ENCODE measurements at places on chromosomes 7 and 10.

- DNase-seq = no peak
Measured at GRCh38 chr10:119670717-119671116, 19.5 kb downstream of the BAG3 start.

DNA sequence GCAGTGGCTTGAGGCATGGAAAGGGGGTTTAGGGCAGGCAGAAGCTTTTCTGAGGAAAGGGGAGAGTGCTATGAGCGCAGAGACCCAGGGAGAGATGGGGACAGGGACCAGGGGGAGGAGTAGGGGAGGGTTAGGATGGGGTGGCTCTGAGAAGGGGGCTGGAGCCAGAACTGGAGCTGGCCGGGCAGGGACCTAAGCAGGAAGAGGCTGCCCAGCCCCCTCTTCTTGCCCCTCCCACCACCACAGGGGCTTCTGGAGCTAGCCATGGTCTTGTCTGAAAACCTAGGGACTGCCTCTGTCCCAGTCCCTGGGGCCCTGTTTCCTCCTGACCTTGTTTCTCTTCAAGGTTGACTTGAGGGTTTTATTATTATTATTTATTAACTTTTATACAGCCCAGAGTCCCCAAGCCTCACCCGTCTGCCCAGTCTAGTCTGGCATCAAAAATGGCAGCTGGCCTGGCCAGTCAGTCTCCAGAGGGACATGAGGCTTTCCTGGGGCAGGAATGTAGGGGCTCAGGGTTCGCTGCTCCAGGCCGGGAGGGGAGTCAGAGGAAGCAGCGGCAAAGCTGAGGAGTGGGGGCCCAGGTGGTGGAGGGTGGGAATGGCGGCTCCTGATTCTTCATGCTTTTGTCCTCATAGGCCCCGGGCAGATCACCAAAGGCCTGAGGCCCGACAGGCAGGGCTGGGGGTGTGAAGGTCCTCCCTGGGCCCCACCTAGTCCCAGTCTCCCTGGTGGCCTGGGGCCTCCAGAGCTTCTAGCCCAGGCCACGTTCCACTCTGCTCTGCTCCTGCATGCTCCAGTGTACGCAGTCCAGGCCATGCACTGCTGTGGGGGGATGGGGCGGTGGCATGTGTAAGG is 5.7 kb downstream of the TRIM8 start:
- DNase-seq = no peak

- DNase-seq = no peak
Measured at GRCh38 chr7:139679731-139680594, 97.8 kb downstream of the HIPK2 start.

GRCh38 chr10:77925795-77926565 is 575 bp downstream of the DLG5 start:
- DNase-seq = no peak

GRCh38 chr7:105191331-105191730 is 177.3 kb downstream of the KMT2E start:
- DNase-seq = no peak

- no peak for DNase-seq
Measured at GRCh38 chr7:142375710-142376313, 118.0 kb upstream of the PRSS58 start.

DNA sequence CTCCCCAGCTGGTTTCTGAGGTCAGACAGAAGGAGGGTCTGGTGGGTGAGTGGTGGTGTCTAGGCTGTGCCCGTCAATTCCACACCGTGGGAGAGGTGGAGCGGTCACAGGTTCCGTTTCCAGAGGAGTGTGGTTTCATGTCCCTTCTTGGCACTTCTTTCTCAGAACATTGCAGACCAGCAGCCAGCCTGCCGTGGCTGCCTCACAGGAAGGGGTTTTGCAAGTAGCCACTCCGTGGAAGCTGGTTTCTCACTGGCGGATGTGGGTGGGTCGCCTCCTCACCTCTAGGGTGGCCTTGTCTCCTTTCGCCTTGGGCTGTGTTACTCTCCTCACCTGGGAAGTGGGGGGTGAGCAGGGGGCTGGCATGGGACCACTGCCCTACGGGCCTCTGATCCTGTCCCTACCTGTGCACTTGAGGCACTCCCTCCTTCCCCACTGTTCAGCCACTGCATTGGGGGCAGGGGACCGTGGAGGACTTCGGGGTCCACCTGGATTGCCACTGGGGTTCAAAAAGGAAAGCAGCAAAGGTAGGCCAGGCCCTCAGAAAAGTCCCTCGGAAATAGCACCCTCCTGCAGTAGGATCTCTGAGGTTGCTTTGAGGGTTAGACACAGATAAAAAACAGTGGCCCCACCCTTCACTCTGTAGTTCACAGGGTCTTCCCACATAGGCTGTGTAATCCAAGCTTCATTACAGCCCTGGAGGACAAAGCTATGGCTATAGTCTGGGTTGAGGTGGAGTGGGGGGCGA is 33.9 kb downstream of the TSPAN14 start:
- DNase-seq = no peak

- no peak for DNase-seq
Measured at GRCh38 chr7:94344826-94345225, 49.9 kb upstream of the COL1A2 start.

DNA sequence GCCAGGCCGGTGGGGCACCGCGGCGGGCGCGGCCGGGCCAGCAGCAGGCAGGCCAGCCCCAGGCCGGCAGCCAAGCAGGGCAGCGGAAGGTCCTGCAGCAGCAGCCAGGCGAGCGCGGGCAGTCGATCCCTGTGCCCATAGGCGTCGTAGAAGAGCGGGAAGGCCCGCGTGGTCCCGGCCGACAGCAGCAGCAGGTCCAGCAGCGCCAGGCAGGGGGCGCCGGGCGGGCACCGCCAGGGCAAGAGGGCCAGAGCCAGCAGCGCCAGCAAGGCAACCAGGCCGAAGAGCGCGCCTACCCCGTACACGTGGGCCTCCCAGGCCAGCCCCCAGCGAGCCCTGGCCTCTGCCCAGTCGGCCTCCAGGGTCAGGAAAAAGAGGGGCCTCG is 8.4 kb upstream of the RBM28 start:
- no peak for DNase-seq

DNA sequence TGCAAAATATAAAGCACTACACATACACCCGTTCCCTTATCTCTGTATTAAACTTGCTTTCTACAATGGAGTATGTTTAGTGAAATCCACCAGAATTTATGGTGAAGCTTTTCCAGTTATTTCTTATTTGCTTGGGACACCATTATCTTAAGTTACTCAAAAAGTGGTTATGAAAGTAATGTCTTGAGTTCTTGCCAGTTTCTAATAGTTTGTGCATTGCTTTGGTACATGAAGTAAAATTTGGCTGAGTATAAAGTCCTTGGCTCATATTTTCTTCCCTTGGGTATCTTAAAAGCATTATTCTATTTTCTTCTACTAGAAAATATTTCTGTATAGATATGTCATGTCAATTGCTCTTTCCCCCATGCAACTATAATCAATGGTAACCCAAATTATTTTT is 85.2 kb downstream of the POLR1F start:
- DNase-seq = no peak

DNA sequence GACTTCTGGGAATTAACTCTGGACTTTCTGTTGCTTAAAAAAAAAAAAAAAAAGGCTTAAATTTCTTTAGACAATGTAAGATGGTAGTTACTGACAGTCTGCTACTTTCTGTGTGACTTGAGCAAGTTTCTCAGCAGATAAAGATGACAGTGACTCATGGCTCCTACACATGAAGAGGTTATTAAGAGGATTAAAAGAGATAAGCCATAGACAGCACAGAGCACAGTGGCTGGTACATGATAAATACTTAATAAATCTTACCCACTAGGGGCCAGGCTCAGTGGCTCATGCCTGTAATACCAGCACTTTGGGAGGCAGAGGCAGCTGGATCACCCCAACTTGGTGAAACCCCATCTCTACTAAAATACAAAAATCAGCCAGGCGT is 174.8 kb downstream of the JAZF1 start:
- DNase-seq = no peak

- DNase-seq = no peak
Measured at GRCh38 chr7:51154201-51154600, 162.4 kb downstream of the COBL start.

- no peak for DNase-seq
Measured at GRCh38 chr7:13984831-13985685, 4.4 kb downstream of the ETV1 start.

GRCh38 chr10:94546901-94547185 is 1.3 kb downstream of the HELLS start:
- no peak for DNase-seq

DNA sequence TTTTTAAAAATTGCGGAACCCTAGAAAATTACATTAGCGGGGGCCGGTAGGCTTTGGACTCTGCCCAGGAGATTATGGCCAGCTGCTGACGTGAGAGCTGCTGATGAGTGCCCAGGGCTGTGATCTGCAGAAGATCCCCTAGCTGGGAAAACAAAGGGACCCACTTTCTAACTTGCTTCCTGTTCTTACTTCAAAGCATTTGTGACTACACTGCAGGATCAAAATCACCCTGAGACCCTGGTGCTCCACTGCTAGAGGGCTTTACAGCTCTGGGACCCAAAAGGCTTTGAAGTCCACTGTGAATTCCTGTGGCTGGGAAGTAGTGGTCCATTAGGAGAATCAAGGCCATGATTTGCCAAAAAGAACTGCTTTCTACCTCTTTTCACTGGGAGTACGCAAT is 499.4 kb upstream of the AKR1E2 start:
- no peak for DNase-seq

- DNase-seq = no peak
Measured at GRCh38 chr7:17446340-17446739, 147.9 kb downstream of the AHR start.

GRCh38 chr10:92619368-92619767 is 26.4 kb downstream of the KIF11 start:
- no peak for DNase-seq

DNA sequence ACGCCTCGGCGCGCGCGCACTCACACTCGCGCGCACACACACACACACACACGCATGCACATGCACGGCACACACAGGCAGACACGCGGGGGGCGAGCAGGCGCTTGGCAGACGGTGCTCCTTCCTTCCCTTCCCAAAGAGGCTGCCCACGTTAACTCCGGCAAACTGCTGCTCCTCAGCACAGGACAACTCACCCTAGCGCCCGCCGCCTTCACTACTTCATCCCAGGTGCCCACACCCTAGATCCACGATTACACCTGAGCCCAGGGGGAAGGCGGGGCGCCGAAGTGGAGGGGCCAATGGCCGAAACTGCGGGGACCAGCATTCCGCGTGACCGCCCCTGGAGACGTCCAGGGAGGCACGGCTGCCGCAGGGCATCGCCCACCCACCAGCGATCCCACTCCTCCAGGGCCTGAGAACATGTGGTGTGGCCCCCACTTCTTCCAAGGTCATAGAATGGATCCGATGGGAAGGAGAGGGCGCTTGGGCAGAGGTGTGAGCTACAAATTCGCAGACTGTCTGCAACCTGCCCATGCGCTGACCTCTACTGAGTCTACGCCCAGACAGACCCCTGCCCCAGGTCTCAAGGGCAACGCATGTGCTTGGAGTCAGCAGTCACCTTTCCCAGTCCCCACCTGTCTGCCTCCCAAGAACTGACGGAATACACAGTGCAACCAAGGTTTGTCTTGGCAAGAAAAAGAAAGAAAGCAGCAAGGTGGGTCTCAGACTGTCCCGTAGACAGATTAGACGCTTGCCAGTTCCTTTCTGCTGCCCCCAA is 74.6 kb downstream of the CALN1 start:
- no peak for DNase-seq

- no peak for DNase-seq
Measured at GRCh38 chr10:7428673-7429350, 18.0 kb upstream of the SFMBT2 start.

DNA sequence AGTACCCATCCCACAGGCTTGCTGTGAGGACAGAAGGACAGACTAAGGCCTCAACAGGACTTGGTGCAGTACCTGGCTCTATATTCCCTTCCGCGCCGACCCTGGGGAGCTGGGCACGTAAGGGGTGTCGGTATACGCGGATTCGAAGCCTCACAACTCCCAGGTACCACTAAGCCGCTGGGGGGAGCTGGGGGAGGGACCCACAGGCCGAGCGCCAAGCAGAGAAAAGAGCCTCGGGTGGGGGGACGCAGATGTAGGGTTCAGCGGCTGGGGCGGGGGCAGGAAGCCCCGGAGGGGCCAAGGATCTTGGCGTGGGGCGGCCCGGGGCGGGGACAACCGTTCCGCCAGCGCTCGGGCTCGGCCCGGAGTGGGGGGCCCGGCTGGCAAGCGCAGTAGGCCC is 126.4 kb upstream of the ZNF746 start:
- peak; percentile 13 for DNase-seq

DNA sequence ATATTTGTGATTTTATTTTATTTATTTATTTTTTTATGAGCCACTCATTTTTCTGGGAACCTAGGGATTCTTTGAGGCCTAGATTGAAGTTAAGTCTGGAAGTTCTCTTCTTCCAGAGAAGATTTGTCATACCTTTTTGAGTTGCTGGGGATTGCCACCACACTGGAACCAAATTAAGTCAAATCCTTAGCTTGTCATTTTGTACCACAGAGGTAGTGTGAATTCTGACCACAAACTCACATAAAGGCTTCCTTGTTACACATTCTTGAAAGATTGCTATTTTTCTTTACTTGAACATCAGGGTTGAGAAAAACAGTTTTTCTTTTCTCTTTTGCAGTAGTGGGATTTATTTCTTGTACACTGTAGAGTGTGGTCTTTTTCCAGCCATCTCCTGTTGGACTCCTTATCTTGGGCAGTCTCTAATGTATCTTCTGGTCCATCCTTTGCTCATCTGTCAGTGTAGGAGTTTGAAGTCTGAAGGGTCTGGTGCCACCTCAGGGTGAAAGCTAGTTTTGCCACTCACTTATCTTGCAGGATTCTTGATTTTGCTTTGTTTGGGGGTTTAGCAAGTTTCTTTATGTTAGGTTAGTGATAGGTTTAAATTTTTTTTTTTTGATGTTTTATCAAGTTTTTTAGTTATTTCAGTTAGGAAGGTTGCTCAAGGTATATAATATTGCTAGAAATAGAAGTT is 24.8 kb downstream of the PCBD1 start:
- no peak for DNase-seq

GRCh38 chr7:44167920-44168319 is 21.3 kb downstream of the GCK start:
- no peak for DNase-seq

DNA sequence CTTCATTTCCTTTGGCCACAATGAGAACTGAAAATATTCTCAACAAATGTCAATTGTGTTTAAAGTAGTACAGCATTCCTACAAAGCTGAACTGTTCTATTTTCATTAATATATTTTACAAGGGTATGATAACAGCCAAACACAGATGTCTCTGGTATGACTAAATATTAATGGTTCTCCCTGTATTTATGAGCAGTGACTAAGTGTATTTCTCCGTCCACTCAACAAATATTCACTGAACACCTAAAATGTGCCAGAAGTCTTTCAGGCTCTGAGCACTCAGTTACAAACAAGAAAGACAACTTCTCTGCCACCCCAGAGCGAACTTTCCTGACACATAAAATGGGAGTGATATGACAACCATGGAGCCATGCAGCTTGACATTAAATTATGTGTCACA is 135.6 kb downstream of the VPS41 start:
- no peak for DNase-seq

- DNase-seq = no peak
Measured at GRCh38 chr7:46933596-46933995, 648.3 kb downstream of the TNS3 start.

GRCh38 chr10:87640043-87640442 is 19.6 kb upstream of the PAPSS2 start:
- DNase-seq = no peak

GRCh38 chr10:103698266-103698665 is 157.1 kb downstream of the SH3PXD2A start:
- DNase-seq = no peak

- no peak for DNase-seq
Measured at GRCh38 chr10:60569681-60570080, 180.0 kb upstream of the ANK3 start.
